Smooth muscle cell of trachea (primary cell): ENCODE measurements at places on chromosomes 5 and 9. TPM values are rescaled to one million over a fixed set of nuclear protein-coding genes. Genes with fewer than 3 reads are reported as not detected.

Gene BTNL8
- total RNA-seq = not detected in 2 replicates

Gene TMEM252
- total RNA-seq = not detected in 2 replicates

Gene CDH12
- not detected in 2 replicates for total RNA-seq

Gene IGFBPL1
- total RNA-seq = not detected in 2 replicates

Gene SLC6A3
- under 0.01 TPM in 1 of 2 replicates, not detected in the other for total RNA-seq

Gene APBA1
- total RNA-seq = 14.7 and 21.0 TPM in 2 replicates

Gene LRRC19
- not detected in 2 replicates for total RNA-seq

Gene FCN2
- not detected in 2 replicates for total RNA-seq

Gene OR1L8
- 0.15 TPM in 1 of 2 replicates, not detected in the other for total RNA-seq

Gene NXNL2
- total RNA-seq = 2.0 and 2.3 TPM in 2 replicates

Gene CDH9
- not detected in 2 replicates for total RNA-seq
